ENCODE measurements at places on chromosomes 12 and 14. TPM values are rescaled to one million over a fixed set of nuclear protein-coding genes. Genes with fewer than 3 reads are reported as not detected.

DNA sequence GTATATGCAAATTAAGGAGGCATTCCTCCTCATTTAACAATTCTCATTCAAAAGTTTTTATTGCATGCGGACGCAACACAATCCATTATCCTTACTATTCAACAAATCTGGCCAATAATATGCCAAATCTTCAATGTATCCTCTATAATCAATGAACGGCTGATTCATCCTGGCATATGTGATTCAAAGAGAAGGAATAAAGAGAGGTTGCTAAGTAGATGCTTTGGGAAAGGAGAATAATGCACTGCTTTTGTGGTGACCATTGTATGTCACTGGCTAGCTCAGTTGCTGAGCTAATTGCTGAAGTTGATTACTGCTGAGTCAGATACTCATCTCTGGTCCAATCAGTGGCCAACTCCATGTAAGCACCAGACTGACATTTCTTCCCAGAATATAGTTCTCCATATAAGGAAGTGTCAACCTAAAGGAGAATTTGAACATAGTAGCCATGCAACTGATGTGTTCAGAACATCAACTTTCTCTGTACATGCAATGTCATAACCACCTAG is 148.0 kb downstream of the PDZRN4 start:
- no peak for DNase-seq

Gene JDP2
- polyA plus RNA-seq, result 24.3 TPM

GRCh38 chr12:124695861-124696260 is 128.4 kb upstream of the NCOR2 start:
- no peak for DNase-seq

DNA sequence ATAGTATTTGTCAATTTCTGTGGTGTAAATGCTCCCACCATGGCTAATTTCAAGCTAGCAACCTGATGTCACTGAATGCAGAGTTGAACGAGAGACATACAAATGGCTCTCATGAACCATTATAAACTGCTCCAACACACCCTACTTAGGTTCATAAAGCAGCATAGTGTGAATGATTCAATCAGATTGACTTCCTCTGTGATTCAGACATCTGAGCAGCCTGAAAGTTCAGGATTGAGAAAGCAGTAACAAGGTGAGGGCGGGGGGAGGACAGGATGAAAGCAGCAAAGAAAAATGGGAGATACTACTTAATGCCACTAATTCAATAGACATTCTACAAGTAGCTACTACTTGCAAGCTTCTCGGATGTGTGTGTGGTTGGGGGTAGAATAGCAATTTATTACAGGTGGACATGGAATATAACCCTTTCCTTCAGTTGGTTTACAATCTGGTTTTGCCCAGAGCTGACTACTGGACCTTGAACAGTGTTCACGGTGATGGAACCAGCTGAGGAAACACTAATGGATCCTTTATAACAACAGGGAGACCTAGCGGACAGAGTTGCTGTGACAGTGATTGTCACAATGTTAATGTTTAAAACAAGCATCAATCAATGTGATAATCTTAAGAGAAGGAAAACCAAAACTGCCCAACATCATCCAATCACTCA is 52.5 kb upstream of the PELI2 start:
- no peak for DNase-seq

Gene ERH
- polyA plus RNA-seq, result 290 TPM
